ENCODE measurements at places on chromosomes 1 and 21. TPM values are rescaled to one million over a fixed set of nuclear protein-coding genes. Genes with fewer than 3 reads are reported as not detected.

FCGR1A gene
- total RNA-seq = not detected

TESK2 gene
- total RNA-seq = 0.33 TPM

CFHR1 gene
- total RNA-seq = not detected

WDR64 gene
- not detected for total RNA-seq

KRTAP10-11 gene
- total RNA-seq = not detected

OR2T35 gene
- total RNA-seq = not detected

CHD5 gene
- total RNA-seq = 0.69 TPM

CD52 gene
- not detected for total RNA-seq

KCNE2 gene
- total RNA-seq = not detected

DUSP23 gene
- total RNA-seq = 50.8 TPM

VWA5B1 gene
- total RNA-seq = not detected

CELA2A gene
- not detected for total RNA-seq

REN gene
- total RNA-seq = not detected

KPRP gene
- total RNA-seq = not detected

C1orf116 gene
- total RNA-seq = 2.6 TPM

DCST1 gene
- not detected for total RNA-seq

SPRR3 gene
- total RNA-seq = 0.22 TPM

SMAP2 gene
- 10.4 TPM for total RNA-seq

CR1L gene
- total RNA-seq = not detected

SYT2 gene
- total RNA-seq = 0.01 TPM

OR2M3 gene
- not detected for total RNA-seq

NUAK2 gene
- 34.7 TPM for total RNA-seq

CELA2B gene
- not detected for total RNA-seq

LRRN2 gene
- 13.7 TPM for total RNA-seq

PPFIA4 gene
- total RNA-seq = 1.1 TPM

S100A5 gene
- 0.70 TPM for total RNA-seq

C1orf115 gene
- total RNA-seq = 5.8 TPM

LRRC38 gene
- not detected for total RNA-seq

KLHDC7A gene
- total RNA-seq = 1.5 TPM

Measured in A549 treated with CpdA at 1 μM for 4 hours (cell line).